Activated T-helper 17 cell treated with anti-CD3 and anti-CD28 coated beads, Interleukin-2, amount 50 U/mL, for 72 hours (primary cell): ENCODE measurements at places on chromosomes 6 and 20. TPM values are rescaled to one million over a fixed set of nuclear protein-coding genes. Genes with fewer than 3 reads are reported as not detected.
A peak's percentile ranks its signal among the peaks of the same experiment; 100 is the strongest.

PGBD1 gene
- 0.64 TPM for total RNA-seq

PCK1 gene
- not detected for total RNA-seq

ZNF165 gene
- 2.1 TPM for total RNA-seq

MMS22L gene
- 40.9 TPM for total RNA-seq

TREM1 gene
- not detected for total RNA-seq

FOXF2 gene
- total RNA-seq, result not detected

AVP gene
- not detected for total RNA-seq

TBX18 gene
- total RNA-seq, result not detected

SLC22A1 gene
- total RNA-seq, result 3.7 TPM

DDO gene
- total RNA-seq, result not detected

HRH3 gene
- not detected for total RNA-seq

DNA sequence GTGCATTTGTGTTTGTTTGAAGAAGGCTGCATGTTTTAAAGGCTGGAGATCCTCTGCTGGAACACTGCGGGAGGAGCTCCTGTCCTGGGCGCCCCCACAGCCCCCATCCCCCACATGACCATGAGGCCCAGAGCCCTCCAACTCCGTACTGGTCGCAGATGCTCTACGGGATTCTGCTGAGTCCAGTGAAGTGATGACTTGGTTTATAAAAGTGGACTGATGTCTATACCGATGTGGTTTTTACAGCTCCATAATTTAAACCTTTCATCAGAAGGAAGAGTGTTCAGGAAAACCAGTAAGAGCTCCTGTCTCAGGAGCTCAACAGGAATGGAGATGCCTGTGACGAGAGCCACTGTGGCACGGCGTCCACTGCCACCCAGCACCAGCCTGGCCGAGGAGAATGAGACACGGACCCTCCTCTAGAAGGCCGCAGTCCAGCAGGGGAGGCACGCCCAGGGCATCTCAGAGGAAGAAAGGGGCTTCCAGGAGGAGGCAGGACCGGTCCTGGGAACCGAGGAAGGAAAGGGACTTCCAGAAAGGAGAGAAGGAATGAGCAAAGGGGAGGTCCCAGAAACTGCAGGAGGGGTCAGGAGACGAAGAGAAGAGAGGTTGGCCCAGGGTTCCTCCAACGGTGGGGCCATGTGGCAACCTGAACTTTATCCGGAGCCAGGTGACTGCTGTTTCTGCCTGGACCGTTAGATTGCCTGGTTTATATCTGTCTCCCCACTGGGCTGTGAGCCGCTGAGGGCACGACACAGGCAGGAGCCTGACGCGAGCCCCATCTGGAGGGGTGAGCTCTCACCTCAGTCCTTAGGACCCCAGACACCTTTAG lies 26.9 kb downstream of the BFSP1 start:
- peak; percentile 1 for ATAC-seq

DNA sequence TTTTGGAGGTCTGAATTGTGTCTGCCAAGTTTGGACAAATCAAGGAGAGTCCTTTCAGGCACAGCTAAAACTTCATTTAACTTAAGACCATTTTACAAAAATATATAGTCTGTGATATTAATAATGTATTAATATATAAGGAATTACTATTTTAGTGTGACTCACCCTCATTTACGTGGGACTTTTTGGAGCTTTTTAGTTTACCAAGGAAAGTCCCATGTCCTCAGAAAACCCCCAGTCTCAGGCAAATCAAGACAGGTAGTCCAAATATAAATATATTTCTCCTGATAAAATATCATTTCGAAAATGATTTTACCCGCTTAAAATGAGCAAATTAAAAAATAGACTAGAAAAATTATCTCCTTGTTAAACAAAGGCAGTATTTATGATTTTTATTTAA lies 479.0 kb downstream of the PKHD1 start:
- no peak for ATAC-seq

DNA sequence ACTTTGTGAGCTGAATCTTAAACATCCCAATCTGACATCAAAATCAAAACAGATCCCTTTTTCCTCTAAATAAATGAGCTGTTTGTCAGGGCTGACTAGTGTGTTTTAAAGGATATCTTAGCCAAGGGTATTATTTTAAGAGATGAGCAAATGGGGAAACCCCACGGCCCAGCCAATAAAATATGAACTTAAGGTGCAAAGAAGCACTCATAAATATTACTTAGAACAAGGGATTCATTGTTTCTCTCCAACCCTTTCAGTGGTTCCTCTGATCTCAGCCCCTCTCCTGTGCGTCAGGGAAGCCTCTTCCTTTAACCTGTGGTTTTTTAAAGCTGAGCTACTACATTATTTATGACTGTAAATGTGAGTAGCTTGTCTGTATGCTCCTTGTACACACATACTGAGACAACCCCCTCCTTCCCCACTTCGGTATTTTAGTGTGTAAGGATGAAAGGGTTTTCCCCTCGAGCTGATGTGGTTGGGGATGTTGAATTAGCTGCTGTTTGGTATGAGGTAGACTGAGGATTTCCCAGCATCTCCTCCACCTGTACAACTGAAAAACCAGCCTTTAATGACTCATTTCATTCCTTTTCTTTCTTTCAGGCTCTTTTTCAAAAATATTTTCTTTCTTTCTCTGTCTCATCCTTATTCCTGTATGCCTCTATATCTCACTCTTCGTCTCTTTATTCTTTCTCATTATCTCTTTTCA lies 6.5 kb downstream of the BMP5 start:
- ATAC-seq, result peak; percentile 92

DNA sequence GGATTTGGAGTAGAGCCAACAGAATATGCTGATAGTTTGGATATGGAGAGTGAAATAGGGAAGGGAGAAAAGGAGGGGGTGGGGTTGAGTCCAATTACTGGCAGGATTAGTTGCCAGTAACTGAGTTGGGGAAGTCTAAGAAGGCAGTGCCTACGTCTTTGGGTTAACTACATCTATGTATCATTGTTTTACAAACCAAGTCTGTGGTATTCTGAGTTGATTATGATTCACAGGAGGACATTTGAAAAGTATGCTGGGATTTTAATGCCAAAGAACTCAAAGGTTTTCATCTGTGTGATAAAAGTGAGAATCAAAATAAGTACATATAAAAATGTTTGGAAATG lies 14.7 kb downstream of the DSE start:
- peak; percentile 69 for ATAC-seq

DNA sequence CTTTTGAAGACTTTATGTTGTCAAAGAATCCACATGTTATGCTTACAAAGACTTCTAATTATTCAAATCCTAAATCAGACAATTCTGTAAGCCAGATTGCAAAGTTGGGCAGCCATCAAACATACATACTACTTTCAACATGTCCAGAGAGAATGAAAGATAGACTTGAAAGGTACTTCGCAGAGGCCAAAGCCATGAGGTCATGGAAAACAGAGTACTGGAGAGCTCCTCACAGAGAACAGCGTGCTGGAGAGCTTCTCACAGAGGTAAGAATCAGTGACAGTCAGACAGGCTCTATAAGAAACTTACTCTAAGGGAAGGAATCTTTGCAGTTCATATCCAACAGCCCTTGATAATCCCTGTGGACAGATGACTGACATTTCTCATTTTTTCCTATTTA lies 400.2 kb downstream of the GJA1 start:
- no peak for ATAC-seq

DNA sequence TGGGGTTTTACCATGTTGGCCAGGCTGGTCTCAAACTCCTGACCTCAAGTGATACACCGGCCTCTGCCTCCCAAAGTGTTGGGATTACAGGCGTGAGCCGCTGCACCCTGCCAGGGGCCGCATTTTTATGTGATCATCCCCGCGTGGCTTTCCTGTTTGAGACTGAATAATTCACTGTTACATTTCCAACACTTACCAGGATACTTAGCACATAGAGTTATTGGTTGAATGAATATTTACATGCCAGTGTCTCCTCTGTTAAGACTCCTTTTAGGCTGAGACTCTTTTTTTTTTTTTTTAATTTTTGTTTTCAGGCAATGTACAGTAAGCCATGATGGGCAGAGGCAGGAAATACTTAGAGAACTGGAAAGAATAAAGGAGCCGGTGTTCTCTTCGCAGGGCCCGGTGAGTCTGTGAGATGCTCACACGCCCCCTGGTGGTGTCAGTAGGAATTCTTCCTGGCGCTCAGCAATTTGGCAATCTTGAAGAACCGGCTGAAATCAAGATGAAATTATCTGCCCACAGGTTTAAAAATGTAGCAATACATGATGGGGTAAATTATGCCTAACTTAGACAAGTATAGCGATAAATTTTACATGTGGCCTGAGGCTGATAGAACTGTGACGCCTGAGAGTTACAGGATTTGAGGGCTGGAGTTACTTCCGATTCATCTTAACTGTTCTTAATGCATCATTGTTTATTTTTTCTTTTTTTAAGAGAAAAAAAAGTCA lies 7.6 kb upstream of the RNF114 start:
- ATAC-seq, result peak; percentile 85

GRCh38 chr6:88135578-88136114 lies 30.5 kb downstream of the CNR1 start:
- peak; percentile 5 for ATAC-seq

GRCh38 chr6:66179361-66179760 lies 472.3 kb upstream of the EYS start:
- ATAC-seq, result no peak

GRCh38 chr20:20827992-20828597 lies 115.7 kb upstream of the RALGAPA2 start:
- no peak for ATAC-seq

- ATAC-seq, result no peak
These were observed 217.4 kb upstream of the ECI2 start for GRCh38 chr6:4352731-4353130.

- no peak for ATAC-seq
These were observed 36.1 kb upstream of the THBS2 start for GRCh38 chr6:169289619-169290339.

DNA sequence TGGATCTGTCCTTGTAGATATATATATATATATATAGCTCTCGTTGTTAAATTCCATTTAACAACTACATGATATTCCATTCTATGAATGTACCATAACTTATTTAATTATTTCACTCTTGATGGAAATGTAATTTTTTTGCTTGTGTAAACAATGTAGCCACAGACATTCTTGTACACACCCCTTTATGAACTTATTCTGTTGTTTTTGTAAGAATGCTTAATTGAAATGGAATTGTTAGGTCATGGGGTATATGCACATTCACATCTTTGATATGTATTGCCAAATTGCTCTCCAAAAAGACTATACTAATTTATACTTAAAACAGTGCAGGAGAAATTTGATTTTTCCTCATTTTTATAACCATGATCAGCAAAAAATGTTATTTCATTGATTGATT lies 67.2 kb downstream of the MAP3K4 start:
- ATAC-seq, result no peak

DNA sequence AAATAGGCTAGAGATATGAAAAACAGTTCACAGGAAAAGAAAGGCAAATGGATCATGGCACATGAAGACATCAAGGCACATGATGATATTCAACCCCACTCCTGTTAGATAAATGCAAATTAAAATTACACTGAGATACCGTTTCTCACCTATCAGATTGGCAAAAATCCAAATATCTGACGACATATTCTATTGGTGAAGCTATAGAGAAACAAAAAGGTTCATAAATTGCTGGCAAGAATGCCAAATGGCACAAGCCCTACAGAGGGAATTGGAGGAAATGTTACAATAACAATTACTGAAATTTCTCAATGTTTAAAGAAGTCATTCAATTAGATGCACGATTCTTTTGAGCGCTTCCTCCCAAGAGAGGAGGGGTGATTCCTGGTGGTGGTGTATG lies 45.3 kb upstream of the DSN1 start:
- ATAC-seq, result no peak

DNA sequence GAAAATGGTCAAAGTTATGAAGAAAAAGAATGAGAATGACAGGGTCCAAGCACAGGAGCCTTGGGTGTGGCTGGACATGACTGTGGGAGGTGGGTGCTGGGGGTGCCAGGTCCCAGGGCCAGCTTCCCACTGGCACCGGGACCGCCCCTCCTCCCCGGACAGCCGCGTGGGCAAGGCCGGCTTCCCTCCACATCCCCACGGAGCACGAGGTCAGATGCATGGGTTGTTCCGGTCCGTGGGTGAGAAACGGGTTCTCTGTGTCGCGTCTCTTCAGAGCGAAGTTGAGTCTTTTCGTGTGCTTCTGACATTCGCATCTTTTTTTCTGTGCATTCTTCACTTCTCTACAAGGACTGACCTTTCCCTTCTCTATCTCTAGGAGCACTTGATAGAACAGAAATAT lies 30.1 kb downstream of the KIF25 start:
- ATAC-seq, result no peak

GRCh38 chr20:24836661-24837299 lies 112.3 kb upstream of the CST7 start:
- no peak for ATAC-seq
